Activated T-cell treated with anti-CD3 and anti-CD28 coated beads, Interleukin-2, amount 50 U/mL, for 72 hours (primary cell): ENCODE measurements at places on chromosomes 7 and 10.

DNA sequence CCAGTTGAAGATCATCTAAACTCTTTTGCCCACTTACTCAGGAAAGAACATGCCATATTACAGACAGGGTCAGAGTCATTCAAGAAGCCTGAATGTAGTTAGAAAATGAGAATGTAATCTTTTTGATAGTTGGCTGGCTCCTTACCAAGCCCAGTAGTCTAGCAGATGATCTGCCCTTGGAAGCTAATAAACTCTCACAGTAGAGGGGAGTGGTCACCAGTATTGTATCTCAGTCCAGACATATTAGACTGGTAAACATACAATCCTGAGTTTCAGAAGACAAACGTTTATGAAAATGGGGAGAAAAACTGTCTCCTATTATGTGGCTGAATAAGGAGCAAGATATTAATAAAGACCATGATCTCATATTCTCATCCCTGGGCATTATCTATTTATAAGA is 65.3 kb downstream of the SEPTIN7 start:
- DNase-seq, result no peak

DNA sequence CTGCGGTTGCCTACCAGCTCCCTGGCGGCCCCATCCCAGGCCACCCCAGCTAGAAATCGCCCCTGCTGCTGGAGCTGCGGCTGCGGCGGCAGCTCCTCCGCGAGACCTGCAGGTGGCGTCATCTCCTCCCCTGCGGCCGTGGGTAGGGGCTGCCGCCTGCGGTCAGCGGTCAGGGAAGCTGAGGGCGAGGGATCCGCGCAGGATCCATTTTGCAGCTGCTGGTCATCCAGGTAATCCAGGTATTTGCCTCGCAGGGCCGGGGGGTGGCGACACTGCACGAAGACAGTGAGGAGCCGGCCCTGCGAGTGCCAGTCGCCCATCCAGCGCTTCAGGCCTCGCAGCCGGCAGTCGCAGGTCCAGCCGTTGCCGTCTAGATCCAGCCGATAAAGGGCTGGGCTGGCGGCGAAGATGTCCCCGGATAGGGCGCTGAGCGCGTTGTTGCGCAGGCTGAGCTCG is 1.5 kb downstream of the TRIL start:
- peak; percentile 42 for DNase-seq

GRCh38 chr10:84335516-84335915 is 7.1 kb downstream of the CCSER2 start:
- DNase-seq, result no peak

- no peak for DNase-seq
Measured at GRCh38 chr7:123485187-123485586, 49.2 kb downstream of the IQUB start.

DNA sequence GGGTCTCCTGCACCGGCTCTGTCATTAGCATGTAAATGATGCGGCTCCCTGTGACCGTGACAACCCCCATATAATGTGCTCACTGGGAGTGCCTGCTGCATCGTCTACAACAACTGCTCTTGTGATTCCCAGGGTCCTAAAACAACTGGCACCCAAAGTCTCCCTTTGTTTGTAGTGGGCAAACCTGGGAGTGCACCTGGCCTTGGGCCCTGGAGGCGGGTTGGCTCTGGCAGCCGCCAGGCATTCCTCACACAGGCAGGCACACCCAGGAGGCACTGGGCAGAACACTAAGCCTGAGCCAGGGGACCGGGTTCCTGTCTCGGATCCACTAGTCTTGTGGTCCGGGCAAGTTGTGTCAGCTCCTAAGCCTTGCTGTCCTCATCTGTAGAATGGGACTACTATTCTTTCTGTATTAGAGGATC is 115.5 kb upstream of the GPR26 start:
- DNase-seq, result no peak

- no peak for DNase-seq
Measured at GRCh38 chr10:29534590-29534989, 100.2 kb downstream of the SVIL start.

GRCh38 chr7:18145160-18145559 is 117.5 kb upstream of the PRPS1L1 start:
- no peak for DNase-seq

DNA sequence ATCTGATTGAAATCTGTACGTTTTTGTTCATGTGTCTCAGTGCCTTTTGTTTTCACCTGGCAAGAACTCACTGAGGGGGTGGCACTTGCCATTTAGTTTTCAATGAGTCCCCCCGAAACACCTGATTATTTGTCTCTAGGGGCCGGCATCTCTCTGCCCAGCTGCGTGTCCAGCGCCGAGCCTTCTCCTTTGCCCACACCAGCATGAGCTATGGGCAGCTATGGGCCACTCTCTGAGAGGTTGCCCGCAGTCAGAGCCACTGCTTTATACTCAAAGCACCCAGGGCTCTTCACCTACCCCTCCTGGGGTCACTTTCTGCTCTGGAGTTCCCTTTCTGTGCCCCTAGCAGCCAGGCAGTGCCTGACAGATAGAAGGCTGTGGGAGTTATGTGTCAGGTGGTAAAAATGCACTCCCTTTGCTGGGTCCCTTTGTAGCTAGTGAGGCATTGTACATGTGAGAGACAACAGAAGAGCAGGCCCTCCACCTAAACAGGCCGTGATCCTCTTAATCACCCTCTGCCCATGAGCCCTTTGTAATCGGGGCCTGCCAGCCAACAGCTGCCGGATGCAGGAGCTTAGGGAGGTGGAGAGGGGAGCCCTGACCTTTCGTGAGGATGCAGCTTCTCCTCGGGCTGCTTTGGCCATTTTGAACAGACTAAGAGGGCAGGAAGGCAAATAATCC is 133.1 kb upstream of the NPS start:
- no peak for DNase-seq

- DNase-seq, result no peak
Measured at GRCh38 chr7:1844336-1844950, 174.4 kb downstream of the ELFN1 start.

GRCh38 chr7:130473289-130473688 is 18.6 kb upstream of the MEST start:
- DNase-seq, result no peak

GRCh38 chr10:117896517-117896916 is 150.2 kb downstream of the RAB11FIP2 start:
- no peak for DNase-seq

DNA sequence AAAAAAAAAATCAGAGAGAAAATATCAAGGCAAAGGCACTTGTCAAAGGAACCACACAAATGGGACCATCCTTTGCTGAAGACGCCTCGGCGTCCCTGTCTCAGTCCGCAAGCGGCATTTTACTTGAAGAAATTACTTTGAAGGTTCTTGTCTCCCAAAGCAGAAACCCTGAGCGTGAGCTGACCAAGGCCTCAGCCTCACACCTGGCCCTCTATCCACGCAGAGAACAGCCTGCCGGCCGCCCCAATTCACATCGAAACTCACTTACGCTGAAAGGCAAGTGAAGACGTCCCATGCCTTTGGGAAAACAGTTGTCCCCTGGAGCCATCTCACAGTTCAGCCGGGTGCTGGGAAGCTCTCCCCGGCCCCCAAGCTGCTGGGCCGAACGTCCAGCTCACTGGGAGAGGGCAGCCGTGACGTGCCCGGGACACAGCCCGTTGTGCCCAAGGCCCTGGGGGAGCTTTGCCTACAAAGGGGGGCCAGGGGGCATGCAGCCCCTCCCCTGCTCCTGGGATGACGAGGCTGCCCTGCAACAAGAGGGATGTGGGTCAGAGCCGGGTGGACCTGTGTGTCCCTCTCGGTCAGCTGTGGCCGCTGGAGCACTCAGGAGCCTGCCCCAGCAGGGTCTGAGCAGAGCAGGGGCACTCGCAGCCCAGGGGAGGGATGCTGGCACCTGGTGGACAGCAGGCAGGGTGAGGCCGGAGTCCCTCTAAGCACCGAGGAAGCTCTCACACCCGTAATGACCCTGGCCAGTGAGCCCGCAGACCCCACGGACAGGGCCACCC is 49.6 kb upstream of the PDGFA start:
- DNase-seq, result no peak

- no peak for DNase-seq
Measured at GRCh38 chr10:33494694-33495265, 160.3 kb upstream of the NRP1 start.

GRCh38 chr10:55144001-55144400 is 343.0 kb upstream of the PCDH15 start:
- no peak for DNase-seq

DNA sequence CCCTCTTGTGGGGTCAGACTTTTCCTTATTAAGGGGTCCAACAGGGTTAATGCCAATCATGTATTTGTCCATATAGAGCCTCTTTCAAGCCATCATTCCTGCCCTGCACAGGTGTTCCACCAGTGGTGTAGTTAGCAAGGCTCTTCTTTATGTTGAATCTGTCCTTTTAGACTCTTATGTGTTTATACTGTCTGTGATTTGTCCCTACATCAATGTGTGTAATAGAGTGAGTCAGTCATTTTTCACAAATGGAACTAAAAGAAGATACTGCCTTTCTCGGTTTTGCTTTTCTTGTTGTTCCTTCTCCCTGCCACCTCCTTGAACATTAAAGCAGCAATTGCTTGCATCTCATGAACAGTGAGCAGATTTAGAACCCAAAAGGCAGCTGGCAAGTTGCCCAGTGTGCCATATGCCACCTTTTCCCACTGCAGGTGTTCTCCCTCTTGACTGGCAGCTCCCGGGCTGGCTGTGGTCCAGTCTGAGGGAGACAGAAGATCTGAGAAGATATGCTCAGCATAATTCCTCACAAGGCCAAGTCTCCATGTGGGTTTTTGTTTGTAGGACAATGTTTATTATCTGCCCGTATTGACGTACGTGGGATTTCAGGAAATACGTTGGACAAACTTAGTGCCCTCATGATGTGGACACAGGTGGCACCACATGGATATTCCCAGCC is 154.1 kb downstream of the LHFPL3 start:
- no peak for DNase-seq

- DNase-seq, result no peak
Measured at GRCh38 chr10:70432561-70433263, 8.8 kb downstream of the NODAL start.

- peak; percentile 64 for DNase-seq
Measured at GRCh38 chr10:113961182-113962031, 82.3 kb upstream of the ADRB1 start.

DNA sequence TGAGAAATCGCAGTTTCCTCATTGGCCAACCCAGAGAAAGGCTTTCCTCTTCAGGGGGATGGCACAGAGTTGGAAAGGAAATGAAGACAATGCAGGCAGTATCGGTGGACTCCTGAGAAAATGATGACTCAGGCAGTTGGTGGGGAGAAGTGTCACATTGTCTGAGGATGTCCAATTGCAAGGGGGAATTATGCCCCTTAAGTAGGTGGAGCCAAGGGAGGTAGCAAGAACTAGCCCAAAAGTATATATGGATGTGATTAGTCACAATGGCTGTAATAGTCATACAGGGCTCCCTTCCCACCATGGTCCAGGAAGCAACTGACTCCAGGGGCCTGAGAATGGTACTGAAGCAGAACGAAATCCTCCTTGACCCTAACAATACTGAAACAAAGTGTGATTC is 58.3 kb upstream of the EGFR start:
- no peak for DNase-seq

- no peak for DNase-seq
Measured at GRCh38 chr10:118590334-118590733, 5.1 kb downstream of the PRLHR start.

DNA sequence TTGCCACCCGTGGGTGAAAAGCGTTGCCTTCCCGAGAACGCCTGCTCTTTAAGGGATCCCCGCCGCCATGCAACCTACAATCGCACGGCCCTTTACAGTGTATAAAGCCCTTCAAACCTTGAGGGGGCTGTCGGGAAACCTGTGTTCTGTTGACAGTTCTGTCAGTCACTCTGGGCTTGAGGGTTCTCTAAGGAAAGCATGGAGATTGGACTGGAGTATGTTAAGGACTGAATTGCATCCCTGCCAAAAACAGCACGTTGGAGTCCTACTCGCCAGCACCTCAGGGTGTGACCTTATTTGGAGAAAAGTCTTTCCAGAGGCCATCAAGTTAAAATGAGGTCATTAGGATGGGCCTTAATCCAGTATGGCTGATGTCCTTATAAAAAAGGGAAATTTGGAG is 70.6 kb downstream of the PFKFB3 start:
- no peak for DNase-seq

GRCh38 chr7:13028036-13028824 is 340.8 kb downstream of the ARL4A start:
- DNase-seq, result no peak

DNA sequence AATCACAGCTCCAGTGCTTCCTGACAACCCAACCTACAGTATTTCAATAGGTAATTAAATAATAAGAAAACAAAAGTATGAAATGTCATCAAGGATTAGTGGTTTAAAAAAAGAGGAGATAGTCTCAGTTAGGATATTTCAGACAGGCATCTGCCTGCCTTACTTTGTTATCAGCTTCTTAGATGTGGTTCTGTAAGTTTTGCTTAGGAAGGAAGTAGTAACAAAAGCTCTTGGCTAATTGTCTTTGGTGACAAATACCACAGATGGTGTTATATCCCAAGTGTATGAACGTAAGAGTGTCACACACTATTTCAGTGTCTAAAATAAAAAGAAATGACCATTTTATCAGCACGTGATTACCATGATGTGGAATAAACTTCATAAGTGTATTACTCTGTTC is 9.8 kb upstream of the ACTA2 start:
- no peak for DNase-seq

GRCh38 chr10:12418725-12419261 is 69.4 kb downstream of the CAMK1D start:
- no peak for DNase-seq

DNA sequence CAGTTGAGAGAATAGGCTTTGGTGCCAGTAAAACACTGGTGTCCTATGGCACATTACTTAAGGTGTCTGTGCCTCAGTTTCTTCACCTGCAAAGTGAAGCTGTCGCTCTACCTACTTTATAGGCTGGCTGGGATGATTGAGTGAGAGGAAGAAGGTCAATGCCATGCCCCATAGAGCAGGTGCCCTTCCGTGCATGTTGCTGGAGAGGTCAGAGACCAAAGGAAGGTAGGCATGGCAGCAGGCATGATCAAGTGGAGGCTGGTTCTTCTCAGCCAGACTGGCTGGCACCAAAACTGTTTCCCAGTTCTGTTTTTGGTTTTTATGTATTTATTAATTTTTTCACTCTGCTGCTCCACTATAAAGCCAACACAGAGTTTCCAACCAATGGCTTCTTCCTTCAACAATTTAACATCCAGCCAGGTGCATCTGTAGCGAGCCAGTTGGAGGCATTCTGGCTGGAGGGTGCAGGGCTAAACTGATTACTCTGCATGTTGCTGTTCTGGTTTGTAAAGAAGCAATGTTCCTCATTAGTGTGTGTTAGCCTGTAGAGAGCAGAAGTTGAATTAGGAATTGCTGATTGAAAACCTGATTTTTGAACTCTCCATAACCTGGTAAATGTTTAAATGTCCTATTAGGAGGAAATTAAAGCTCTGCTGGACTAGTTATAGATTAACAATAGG is 144.3 kb upstream of the TNS3 start:
- no peak for DNase-seq
